Skeletal muscle tissue (tissue), 5 donors: ENCODE measurements at places on chromosomes 6 and 20. TPM values are rescaled to one million over a fixed set of nuclear protein-coding genes. Genes with fewer than 3 reads are reported as not detected.

The PDE10A gene
- 11.0 TPM for total RNA-seq

The PTCRA gene
- total RNA-seq: 1.0 TPM

The PLCG1 gene
- total RNA-seq: 66.3 TPM

The SCUBE3 gene
- total RNA-seq: 0.52 TPM

The UBE2C gene
- total RNA-seq: 10.4 TPM

The XKR7 gene
- not detected for total RNA-seq

The MCCD1 gene
- not detected for total RNA-seq

The GSTA3 gene
- total RNA-seq: not detected

The C20orf202 gene
- 0.52 TPM for total RNA-seq

The ARFGEF3 gene
- total RNA-seq: 1.0 TPM

The ZNF165 gene
- total RNA-seq: under 0.01 TPM

The CALHM5 gene
- total RNA-seq: 4.2 TPM
